ENCODE measurements at places on chromosomes 5 and 9.

DNA sequence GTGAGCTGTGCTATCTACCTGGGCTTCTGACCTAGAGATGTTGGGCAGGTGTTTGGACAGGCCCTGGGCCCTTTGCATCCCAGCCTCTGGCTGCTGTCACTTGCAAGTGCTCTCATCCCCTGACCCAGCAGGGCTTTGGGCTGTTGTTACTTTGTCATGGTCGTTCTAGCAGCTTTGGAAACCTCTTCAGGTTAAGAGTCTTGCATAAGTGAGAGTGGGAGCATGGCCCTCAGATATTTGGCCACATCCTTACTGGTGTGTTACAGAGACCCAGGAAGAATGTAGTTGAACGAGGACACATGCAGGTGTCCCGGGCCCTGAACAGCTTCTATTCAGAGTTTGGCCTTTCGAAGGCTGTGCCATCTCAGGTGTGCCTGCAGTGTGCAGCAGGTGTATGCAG, 4.5 kb downstream of the TENT4A start:
- DNase-seq, result no peak

- no peak for DNase-seq
Observed at GRCh38 chr9:95143591-95144561, 173.6 kb downstream of the FANCC start.

GRCh38 chr5:141695627-141696215, 13.7 kb upstream of the ARAP3 start:
- DNase-seq, result no peak

GRCh38 chr5:79503794-79504495, 10.0 kb downstream of the HOMER1 start:
- DNase-seq, result no peak

DNA sequence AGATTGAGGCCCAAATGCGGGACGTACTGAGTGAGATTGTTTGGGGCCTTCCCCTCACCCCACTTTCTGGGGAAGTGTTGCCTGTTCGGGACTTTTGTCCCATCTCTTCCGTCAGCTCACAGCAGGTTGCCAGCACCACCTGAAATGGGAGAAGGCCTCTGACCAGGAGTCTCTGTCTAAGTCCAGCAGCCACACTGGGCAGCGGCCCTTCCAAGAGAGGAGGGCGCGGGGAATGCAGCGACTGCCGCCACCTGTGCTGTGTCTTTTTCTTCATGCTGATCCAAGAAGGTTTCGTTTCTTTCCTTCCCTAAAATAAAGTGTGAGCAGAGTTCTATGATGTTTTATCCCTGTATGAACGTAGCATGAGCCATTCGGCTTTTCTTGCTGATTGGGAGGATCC, 134.2 kb upstream of the LMX1B start:
- DNase-seq, result no peak

DNA sequence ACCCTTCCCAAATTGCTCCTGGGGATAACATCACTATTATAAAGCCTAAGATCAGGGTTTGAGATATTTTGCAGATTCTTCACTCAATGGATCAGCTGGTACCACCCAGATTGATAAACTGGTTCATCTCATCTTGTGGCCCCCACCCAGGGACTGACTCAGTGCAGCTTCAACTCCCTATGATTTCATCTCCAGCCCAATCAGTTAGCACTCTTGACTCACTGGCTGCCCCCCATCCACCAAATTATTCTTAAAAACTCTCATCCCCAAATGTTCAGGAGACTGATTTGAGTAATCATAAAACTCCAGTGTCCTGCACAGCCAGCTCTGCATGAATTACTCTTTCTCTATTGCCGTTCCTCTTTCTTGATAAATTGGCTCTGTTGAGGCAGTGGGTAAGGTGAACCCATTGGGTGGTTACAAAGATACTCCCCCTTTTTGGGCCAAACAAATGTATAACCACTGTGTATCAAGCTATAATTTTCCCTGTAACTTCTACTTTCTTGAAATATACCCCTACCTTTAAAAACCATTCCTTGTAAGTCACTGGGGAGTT, 263.3 kb upstream of the IL12B start:
- no peak for DNase-seq

Measured in T-helper 1 cell (primary cell).